ENCODE measurements at places on chromosomes 1 and 21.

DNA sequence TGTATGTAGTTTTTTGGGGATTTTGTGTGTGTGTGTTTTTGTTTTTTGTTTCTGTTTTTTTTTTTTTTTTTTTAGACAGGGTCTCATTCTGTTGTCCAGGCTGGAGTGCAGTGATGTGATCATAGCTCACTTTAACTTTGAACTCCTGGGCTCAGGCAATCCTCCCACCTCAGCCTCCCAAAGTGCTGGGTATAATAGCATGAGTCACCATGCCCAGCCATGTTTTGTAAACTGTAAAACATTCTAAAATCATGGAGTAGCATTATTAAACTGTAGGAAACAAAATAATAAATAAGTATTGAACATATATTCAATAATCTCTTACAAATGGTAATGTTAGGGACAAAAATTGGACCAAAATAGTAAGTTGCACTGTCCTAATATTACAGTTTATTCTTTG lies 124.0 kb downstream of the FAF1 start:
- DNase-seq = no peak

GRCh38 chr1:201267481-201268229 lies 15.7 kb upstream of the PKP1 start:
- no peak for DNase-seq

GRCh38 chr1:65832296-65832695 lies 39.6 kb downstream of the PDE4B start:
- no peak for DNase-seq

DNA sequence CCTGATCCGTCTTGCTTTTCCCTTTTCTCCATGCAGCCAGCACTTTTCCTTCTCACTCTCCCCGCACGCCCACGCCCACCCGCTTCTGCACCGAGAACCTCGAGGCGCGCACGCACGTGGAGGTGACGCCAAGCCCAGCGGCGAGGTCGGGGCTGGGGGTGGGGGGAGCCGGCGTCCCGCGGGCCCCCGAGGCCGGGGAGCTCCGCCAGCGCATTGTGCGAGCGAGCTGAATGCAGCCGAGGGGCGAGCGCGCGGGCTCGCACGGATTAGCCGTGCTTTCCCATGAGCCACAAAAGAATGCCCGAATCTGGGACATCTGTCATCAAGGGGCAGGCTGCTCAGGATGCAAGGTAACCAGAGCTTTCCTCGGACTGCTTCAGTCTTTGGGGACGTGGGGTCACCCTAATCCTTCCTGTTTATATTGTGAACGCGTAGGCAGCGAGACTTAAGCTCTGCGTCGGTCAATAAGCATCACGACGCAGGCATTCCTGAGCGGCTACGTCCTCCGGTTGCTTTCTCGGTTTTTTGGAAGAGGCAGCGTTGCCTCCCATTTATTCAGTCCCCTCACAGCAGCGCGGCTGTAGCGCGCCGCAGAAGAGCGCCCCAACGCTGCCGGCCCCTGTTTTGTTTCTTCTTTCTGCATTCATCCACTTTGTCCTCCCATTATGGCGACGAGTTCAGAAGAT lies 67.3 kb upstream of the AKT3 start:
- no peak for DNase-seq

DNA sequence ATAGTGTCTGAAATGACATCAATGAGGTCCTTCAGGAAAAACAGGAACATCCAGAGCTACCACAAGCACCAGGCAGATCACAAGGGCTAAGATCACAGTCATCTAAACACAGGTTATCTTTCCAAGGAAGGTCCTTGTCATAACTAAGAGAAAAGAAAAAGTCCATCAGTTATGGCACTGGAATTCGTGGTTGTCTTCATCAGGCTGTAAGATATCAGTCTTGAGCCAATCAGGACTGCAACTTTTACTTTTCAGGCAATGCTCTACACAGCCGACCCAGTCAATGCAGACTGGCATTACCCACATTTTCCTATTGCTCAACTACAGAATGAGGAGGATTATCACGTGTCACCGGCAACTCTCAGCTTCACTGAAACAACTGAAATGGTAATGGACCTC lies 26.4 kb downstream of the SORT1 start:
- peak; percentile 11 for DNase-seq

GRCh38 chr1:15681349-15682292 lies 2.5 kb upstream of the PLEKHM2 start:
- no peak for DNase-seq

DNA sequence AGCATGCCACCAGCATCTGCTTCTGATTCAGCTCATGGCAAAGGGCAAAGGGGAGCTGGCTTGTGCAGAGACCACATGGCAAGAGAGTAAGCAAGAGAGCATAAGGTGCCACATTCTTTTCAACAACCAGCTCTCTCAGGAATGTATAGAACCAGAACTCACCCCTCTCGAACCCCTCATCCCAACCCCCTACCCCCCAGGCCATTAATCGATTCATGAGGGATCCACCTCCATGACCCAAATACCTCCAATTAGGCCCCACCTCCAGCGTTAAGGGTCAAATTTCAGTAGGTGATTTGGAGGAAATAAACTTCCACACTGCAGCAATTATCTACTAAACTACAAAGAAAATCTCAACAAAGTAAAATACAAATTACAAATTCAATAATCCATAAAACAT lies 32.2 kb upstream of the LRRC7 start:
- DNase-seq = no peak

DNA sequence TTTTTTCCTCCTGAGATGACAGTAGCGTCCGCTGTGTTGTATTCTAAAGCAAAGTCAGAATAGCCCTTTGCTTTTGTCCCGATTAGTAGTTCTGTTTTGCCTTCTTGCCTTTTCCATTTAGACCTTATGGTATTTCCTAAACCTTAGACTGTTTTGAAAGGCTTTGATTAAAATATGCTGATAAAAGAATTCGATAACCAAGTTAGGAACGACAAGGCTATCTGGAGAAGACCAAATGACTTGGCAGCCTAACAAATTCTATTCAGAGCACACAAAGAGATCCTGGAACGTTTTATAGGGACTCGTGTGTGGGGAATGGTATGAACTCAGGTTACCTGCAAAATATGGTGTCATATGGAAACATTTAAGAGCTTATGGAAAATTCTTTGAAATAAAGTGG lies 42.9 kb downstream of the NFIA start:
- DNase-seq = no peak

DNA sequence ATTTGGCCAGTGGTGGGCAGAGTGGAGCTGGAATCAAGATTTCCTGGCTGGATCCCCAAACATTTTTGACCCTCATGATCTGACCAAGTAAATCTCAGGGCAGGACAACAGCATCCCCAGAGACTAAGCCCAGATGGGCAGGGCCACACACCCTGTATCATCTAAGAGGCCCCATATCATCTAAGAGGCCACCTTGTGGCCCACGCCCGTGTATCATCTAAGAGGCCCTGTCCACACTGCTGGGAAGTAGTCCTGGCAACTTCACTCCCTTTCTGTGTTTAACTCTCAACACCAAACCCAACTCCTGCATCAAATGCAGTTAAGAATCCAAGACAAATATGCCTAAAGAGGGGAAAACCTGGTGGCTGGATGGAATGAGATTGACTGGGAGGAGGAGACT lies 81.6 kb upstream of the SSX2IP start:
- DNase-seq = no peak

GRCh38 chr1:11997081-11997850 lies 17.0 kb downstream of the MFN2 start:
- DNase-seq = no peak

DNA sequence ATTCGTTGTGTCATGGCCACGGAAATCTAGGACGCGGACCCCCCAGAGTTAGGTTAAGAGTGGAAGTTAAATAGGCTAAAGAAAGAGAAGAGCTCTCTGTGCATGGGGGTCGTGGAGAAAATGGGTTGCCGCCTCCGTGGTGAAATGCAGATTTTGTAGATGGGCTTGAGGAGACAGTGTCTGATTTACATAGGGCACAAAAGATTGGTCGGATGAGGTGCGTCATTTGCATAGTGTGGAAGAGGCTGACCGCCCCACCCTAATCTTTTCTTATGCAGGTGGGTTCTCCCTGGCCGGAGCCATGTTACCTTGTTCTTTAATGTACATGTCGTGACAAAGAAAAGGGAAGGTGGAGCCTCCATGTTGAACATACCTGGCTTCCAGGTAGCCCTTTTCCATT lies 14.3 kb upstream of the SLC5A9 start:
- no peak for DNase-seq

DNA sequence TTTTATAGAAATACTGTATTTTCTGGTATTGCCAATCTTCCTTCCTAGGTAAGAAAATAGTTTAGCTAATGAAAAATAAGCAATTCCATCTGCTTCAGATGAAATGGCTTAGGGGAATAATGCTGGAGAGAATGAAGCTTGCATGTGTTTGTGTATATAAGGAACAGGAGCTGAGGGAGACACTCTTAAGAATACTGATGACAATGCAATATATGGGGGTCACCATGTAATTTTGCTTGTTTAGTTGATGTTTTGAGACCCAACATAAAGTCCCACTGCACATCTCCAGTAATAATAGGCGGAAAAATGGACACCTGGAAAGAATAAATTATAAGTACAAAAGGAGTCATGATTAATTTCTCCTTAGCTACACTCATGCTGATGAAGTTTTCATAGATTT lies 110.8 kb upstream of the BRINP3 start:
- no peak for DNase-seq

DNA sequence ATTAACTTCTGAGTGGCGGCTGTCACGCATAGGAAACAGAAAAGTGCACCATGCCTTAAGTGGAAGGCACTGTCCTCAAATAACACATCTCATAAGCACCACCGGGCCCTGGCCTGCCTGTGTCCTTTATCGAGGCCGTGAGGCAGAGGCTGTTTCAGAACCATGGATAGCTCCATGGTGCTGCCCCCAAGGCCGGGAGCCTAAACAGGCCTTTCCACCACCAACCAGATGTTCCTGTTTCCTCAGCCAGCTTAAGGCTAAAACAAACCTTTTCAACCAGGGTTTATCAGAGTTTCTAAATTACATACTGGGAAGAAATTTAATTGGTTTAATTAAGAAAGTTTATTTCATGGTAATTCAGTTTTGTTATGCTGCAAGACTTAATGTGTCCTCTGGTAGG lies 114.4 kb downstream of the DMRTA2 start:
- peak; percentile 54 for DNase-seq

- DNase-seq = peak; percentile 40
Observed at GRCh38 chr1:22131875-22132486, 10.9 kb downstream of the WNT4 start.

- peak; percentile 65 for DNase-seq
Observed at GRCh38 chr1:160070243-160071163, 543 bp upstream of the KCNJ10 start.

DNA sequence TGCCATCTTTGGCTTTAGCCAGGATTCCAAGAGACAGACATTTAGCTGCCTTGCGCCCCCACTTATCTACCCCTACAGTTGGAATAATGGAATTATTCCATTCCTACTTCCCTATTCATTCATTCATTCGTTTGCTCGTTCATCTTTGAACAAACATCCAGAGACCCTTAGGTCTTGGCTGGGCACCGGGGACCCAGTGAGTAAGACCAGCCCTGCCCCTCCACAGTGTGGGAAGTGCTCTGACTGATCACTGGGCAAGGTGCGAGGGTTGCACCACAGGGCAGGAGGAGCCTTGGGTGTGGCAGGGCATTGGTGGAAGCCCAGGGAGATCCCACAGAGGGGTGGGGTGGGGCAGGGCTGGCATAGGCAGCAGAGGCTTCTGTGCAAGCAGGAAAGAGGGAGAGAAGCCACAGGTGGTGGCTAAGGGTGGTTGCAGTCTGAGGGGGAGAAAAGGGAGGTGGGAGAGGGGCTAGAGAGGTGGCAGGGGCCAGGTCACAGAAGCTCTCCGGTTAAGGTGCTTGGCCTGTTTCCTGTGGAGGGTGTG lies 35.0 kb upstream of the TMEM61 start:
- no peak for DNase-seq

DNA sequence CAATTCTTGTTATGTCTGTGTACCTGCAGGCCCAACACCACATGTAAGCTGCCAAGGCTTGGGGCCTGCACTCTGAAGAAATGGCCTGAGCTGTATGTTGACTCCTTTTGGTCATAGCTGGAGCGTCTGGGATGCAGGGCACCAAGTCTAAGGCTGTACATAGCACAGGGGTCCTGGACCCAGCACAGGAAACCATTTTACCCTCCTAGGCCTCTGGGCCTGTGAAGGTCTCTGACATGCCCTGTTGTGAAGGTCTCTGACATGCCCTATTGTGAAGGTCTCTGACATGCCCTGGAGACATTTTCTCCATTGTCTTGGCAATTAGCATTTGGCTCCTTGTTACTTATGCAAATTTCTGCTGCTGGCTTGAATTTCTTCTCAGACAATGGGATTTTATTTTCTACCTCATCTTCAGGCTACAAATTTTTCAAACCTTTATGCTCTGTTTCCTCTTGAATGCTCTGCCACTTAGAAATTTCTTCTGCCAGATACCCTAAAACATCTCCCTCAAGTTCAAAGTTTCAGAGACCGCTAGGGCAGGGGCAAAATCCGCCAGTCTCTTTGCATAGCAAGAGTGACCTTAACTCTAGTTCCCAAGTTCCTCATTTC lies 246.7 kb upstream of the B3GALT2 start:
- no peak for DNase-seq

- DNase-seq = peak; percentile 87
Observed at GRCh38 chr1:214123061-214123784, 135.4 kb downstream of the PROX1 start.

DNA sequence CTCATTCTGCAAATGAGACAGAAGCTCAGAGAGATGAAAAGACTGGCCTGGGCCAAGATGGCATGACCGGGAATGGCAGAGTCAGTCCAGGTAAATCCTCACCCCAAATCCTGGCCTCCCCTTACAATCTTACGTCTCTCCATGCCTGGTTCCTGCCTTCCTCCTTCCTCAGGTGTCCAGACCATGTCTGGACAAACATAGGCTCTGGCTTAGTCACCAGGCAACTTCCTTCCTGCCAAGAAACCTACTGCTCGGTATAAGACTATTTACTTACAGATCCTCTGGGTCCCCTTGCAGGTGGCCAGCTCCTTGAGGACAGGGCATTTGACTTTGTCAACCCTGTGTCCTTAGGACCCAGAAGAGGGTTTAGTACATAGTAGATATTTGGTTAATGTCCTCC lies 69.4 kb upstream of the ROR1 start:
- no peak for DNase-seq

DNA sequence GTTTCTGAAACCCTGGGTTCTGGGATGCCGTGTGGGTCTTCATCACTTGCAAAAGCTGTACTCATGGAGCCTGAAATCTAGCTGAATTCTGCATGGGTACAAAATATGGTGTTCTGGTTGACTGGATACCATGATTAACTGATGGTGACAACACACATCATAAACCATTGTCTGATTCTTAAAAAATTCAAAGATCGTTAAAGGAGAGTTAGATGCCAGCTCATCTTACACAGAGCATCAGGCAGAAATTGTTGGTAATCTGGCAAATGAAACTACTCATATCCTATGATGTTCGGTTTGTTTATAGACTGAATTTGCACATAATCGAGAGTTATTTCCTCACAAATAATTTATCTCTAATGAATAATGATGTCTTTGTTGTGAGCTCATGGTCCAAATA lies 218.1 kb upstream of the PKN2 start:
- DNase-seq = no peak

- no peak for DNase-seq
Observed at GRCh38 chr1:1395166-1395565, 4.0 kb downstream of the CCNL2 start.

- DNase-seq = no peak
Observed at GRCh38 chr1:114750780-114751179, 7.0 kb downstream of the CSDE1 start.

GRCh38 chr1:9602794-9603167 lies 14.1 kb downstream of the TMEM201 start:
- DNase-seq = no peak

Data from MM.1S (cell line).